ENCODE measurements at places on chromosomes 2 and 18.

GRCh38 chr2:8277921-8278571 is 403.8 kb upstream of the ID2 start:
- no peak for DNase-seq

GRCh38 chr2:237727363-237727762 is 71.2 kb upstream of the RBM44 start:
- no peak for DNase-seq

- no peak for DNase-seq
These were observed 163.8 kb upstream of the SMAD7 start for GRCh38 chr18:49114556-49114955.

DNA sequence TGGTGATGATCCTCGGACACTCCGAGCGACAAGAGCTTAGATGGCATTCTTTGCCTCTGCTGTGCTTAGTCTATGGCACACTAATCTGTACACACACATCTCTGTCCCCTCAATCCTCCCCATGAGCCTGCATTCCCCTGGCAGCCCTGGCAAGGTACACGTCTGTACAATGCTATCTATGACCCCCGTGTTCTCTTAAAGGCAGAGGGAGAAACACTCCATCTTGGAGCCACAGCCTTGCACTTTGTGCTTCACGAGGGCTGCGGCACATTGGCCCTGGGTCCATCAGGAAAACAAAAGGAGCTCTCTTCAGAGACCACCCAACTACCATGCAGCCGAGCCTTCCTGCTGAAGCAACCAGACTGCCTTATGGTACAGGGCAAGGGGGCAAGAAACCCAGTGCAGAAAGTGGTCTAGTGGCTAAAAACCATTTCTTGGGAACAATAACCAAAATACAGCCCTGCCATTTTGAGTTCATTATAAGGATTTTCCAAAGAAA is 42.5 kb downstream of the STEAP3 start:
- no peak for DNase-seq

GRCh38 chr2:43075054-43075593 is 151.3 kb downstream of the ZFP36L2 start:
- DNase-seq, result no peak

- peak; percentile 28 for DNase-seq
These were observed 10.6 kb upstream of the BOK start for GRCh38 chr2:241547781-241548450.

- DNase-seq, result no peak
These were observed 370.0 kb upstream of the SPRED2 start for GRCh38 chr2:65802298-65802942.

DNA sequence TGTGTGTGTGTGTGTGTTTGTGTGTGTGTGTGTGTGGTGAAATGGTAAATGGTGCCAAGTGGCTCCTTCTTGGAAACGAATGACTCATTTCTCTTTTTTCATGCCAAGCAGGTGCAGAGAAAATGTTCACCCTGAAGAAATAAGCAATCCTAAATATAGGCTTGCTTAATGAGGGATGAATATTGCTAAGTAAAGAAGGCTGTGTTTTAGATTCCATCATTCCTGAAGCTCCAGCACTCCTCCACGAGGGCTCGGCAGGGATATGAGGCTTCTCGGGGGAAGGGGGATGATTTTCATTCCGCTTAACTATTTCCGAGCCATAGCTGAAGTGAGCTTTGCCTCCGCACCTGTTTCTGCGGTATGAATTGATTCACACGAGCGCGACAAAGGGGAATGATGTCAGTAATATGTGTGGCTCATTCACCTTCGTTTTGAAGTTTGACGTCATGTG is 72.9 kb downstream of the TSN start:
- DNase-seq, result no peak
